ENCODE measurements at places on chromosomes 6 and 20.

DNA sequence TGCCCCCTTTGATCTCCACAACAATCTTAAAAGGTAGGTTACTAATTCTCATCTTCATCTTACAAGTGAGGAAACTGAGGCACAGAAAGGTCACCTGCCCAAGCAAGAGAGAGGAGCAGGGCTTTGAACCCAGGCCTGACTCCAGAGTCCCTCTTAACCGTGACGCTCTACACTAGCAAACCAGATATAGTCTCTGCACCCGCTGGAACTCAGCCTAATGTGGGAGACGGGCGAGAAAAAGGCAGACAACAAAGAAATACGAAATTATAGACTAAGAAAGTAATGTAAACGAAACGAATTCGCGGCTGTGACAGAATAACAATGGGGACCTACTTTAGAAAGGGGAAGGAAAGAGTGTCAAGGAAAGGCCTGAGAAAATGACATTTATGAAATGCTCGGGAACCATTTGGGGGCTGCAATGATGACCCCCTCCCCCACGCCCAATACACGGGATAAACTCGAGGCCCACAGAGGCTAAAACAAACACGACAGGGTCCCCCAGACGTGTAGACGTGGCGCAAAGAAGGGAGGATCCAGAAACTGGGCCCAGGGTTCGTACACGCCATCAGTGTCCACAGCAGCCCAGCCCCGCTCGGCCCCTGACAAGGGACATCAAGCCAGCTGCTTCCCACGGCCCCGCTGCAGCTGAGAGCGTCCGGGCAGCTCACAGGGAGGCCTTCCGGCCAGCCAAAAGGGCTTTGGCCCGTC is 637 bp downstream of the TRPC4AP start:
- DNase-seq, result no peak

GRCh38 chr6:99434702-99435530 is 9.8 kb upstream of the PNISR start:
- no peak for DNase-seq

DNA sequence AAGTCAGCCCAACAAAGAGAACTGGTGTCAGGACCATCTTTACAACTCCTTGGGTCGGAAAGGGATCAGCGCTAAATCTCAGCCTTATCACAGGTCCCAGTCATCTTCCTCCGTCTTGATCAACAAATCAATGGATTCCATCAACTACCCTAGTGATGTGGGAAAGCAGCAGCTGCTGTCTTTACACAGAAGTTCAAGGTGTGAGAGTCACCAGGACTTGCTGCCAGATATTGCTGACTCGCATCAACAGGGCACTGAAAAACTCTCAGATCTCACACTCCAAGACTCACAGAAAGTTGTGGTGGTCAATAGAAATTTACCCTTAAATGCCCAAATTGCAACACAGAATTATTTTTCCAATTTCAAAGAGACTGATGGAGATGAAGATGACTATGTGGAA is 25.3 kb upstream of the MTHFD1L start:
- DNase-seq, result no peak

DNA sequence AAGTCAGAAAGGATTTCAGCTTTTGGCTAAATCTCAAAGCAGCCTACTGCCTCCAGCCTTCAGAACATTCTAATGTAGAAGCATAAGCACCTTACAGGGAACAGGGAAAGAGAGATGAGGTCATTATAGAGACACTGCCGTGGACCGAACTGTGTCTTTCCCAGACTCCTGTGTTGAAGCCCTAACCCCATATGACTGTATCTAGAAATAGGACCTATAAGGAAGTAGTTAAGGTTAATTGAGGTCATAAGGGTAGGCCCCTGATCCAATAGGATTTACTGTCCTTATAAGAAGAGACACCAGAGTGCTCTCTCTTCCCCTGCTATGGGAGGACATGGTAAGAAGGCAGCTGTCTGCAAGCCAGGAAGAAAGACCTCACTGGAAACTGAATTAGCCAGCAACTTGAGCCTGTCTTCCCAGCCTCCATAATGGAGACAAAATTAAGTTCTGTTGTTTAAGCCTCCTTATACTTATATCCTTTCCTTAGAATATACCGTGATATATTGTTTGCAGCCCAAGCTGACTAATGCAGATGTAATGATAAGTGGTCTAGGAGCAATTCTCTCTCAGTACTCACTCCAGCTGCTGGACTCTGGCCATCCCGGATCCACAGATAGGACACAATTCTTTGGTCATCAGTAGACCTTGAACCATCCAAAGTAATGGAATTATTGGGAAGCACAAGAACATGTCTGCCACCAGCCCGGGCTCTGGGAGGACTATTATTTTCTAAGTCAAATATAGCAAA is 71.4 kb downstream of the ALDH5A1 start:
- no peak for DNase-seq

DNA sequence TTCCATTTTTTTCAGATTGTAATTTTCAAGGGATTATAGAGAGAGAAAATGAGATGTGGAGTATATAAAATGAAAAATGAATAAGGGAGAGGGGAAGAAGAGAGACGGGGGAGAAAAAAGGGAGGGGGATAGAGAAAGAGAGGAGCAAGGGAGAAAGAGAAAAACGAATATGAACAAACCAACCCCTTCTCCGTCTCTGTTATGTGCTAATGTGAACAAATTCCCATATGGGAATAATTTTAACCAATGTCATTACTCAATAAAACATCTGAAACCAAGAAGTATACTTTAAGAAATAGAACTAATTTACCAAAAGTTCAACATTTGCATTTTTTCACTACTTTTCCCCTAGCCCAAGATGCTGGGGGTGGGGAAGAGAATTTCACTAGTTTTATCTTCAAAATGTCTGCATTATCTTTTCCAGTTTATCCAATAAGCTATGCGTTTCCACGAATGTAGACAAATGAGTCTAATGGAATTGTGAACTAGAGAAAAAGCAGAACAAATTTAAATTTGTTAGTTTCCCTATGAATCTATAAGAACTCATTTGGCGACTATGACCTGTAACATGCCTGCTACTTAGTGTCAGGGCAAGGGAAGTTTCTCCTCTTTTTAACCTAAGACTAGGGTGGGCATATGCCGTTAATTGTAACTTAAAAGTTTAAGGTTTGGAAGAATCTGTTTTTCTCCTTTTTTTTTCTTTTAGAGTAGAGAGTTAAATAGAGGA is 286.3 kb downstream of the BTBD9 start:
- DNase-seq, result no peak

DNA sequence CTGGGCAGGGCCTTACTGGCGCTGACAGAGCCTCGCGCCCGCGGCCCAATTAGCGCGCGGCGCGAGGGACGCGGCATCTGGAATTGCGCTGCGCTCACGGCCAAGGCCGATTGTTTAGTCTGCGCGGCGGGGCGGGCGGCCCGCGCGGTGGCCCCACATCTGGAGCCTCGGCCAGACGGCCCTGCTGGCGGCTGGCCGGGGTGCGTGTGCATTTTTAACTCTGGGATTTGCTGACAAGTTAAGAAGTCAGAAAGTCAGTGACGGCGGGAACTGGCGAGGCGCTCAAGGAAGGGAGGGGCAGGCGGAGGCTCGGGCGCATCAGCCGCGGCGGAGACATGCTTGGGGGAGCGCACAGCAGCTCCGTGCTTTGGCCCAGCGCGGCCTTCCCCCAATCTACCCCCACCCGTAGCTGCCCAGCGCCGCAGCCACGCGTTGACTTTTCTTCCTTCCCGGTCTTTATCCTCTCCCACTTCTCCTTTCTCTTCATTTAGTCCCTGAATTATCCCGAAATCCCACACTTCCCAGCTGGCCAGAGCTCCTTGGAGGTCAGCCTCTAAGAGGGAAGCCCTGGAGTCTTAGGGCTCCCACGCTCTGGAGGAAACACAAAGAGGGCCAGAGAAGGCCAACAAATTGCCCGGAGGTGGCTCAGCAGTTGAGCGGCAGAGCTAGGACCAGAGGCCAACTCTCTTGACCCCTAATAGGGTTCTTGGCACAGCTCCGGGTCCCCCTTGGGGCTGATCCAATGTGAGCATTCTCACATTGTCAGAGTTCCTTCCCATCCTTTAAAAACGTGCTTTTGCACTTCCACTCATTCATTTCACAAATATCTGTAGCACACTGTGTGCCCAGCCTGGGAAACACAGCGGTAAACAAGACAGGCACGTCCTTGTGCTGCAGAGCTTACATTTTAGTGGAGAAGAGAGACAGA is 40.8 kb upstream of the FOXP4 start:
- no peak for DNase-seq

- no peak for DNase-seq
Observed at GRCh38 chr20:53513489-53514298, 79.9 kb downstream of the ZNF217 start.

DNA sequence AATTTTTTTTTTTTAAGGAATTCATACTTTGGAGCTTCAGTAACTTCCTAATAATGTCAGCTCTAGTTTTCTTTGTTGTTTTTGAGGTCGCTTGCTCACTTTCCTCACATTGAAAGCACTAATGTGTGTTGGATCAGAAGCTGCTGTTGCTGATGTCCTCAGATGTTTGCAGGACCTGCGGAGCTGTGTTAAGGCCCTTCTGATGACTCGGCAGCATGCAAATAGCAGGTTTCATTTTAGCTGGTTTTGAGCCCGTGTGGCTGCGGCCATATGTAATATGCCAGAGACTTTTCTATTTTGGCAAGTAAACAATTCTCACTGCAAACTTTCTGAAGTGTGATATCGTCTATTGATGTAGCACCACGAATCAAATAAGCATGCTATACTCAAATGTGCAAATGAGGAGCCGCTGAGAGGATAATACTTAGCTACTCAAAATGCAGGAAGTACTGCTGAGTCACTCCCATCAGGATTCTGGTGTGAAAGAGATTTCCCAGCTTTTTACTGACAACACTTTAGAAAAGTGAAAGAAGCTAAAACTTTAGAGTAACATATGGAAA is 187.8 kb downstream of the SASH1 start:
- DNase-seq, result no peak

GRCh38 chr6:134405386-134406087 is 87.6 kb upstream of the SGK1 start:
- no peak for DNase-seq

DNA sequence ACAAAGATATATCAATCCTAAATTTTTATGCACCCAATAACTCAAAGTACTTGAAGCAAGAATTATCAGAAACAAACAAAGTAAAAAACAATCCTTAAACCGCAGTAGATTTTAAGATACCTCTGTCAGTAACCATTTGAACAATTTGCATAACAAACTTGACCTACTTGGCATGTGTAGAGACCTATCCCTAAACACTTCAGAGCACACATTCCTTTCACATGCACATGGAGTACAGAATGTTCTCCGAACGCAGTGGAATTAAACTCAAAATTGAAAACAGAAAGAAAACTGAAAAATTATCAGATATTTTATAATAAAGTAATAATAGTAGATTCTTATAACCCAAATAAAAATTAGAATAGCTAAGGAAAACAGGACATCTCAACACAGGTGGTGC is 162.6 kb upstream of the THBS2 start:
- no peak for DNase-seq

- DNase-seq, result no peak
Observed at GRCh38 chr20:57849521-57850215, 139.9 kb upstream of the PMEPA1 start.

All from stimulated activated CD8-positive, alpha-beta memory T cell treated with anti-CD3 and anti-CD28 coated beads, Interleukin-7, amount 100 ng/mL, for 1 hour (primary cell).